T-helper 17 cell (primary cell): ENCODE measurements at places on chromosomes 11 and 22. TPM values are rescaled to one million over a fixed set of nuclear protein-coding genes. Genes with fewer than 3 reads are reported as not detected.

GRCh38 chr11:73743045-73743444 lies 17.8 kb downstream of the RAB6A start:
- DNase-seq, result no peak

MAJIN gene
- total RNA-seq, result not detected

- DNase-seq, result no peak
These were observed 37.6 kb downstream of the PITPNB start for GRCh38 chr22:27881421-27881820.

DNA sequence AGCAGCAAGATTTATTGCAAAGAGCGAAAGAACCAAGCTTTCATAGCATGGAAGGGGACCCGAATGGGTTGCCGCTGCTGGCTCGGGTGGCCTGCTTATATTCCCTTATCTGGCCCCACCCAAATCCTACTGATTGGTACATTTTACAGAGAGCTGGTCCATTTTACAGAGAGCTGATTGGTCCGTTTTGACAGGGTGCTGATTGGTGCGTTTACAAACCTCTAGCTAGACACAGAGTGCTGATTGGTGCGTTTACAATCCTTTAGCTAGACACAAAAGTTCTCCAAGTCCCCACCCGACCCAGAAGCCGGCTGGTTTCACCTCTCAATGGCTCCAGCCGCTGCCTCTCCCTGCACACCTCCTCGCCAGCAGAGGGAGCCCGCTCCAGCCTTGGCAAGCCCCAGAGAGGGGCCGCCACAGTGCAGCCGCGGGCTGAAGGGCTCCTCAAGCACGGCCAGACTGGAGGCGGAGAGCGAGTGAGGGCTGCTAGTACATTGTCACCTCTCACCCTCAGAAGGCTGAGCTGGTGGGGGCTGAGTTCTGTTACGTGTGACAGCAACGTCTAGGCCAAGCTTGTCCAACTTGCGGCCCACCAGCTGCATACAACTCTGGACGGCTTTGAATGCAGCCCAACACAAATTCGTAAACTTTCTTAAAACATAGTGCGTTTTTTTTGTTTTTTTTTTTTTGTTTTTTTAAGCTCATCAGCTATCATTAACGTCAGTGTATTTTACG lies 8.7 kb downstream of the PTH start:
- peak; percentile 50 for DNase-seq

DNA sequence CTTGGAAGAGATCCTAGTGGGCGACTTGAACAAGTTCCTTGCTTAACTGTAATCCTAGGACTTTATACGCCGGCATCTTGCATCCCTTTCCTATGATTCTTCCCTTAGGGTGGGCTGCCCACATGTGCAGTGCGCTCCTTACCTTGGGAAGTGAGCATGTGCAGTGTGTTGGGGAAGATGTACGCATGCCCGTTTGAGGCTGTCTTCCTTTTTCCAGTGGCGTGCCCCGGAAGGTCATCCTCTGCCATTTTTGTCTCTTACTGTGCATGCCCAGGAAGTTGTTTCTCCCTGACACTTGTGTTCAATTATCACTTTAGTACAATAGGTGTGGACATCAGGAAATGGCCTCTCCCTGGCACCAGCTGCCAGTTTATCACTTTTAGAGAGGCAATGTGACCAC lies 936.5 kb downstream of the TBC1D22A start:
- DNase-seq, result no peak

FGF3 gene
- not detected for total RNA-seq

DNA sequence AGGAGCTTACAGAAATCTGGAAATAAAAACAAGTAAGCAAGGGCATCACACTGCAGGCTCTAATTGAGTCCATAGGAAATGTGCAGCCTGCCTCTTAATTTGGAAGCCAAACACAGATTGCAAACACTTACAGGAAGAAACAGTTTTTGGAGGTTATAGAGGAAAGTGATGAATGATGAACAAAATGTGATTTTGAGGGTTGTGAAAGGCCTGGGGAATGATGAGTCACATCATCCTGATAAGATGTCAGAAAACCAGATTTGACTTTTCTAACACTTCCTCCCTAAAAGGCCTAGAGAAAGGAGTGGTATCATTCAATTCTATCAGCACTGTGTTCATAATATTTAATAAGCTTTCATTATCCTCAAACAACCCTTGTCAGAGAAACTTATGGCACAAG lies 96.6 kb upstream of the POU2AF2 start:
- DNase-seq, result no peak

GRCh38 chr11:68145120-68145866 lies 24.1 kb upstream of the CHKA start:
- no peak for DNase-seq

GRK3 gene
- 6.9 TPM for total RNA-seq

- no peak for DNase-seq
These were observed 19.2 kb downstream of the GLYATL1 start for GRCh38 chr11:58958500-58958899.

- DNase-seq, result no peak
These were observed 7.4 kb upstream of the PELI3 start for GRCh38 chr11:66459138-66459778.

DNA sequence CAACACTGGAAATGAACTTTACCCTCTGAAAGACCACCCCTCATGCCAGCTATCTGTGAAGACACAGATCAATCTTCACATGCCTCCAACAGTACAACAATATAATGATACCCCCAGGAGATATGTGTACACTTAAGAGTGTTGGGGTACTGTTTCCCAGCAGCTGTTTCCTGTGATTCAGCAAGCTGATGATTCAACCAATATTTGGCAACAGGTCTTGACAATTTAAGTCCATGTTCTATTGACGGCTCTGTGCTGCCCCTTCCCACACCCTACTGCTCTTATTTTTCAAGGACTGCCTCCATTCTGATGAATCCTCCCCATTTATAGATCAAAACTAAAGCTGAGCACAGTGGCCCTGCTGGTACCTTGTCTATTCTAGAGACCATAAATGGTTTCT lies 6.6 kb downstream of the SNX19 start:
- no peak for DNase-seq

- DNase-seq, result no peak
These were observed 32.5 kb downstream of the ALX4 start for GRCh38 chr11:44277196-44278090.
